Fibroblast of the aortic adventitia (primary cell): ENCODE measurements at places on chromosomes 1 and 21.
A peak's percentile ranks its signal among the peaks of the same experiment; 100 is the strongest.

- no peak for DNase-seq
These were observed 3.9 kb upstream of the KCNA2 start for GRCh38 chr1:110610084-110610483.

DNA sequence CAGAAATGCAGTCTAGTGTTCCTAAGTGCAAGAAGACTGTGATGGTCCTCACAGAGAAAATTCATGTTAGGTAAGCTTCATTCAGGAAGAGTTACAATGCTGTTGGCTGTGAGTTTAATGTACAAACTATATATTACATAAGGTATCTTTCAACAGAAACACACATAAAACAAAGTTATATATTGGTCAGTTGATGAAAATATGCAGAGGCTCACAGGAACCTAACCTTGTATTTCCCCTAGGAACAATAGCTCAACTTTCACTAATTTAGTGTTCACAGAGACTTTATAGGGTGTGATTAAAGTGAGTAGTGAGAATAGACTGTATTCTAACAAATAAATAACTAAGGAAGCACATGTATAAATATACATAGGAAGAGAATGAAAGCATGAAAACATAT, 676.9 kb upstream of the ADGRL4 start:
- DNase-seq, result no peak

DNA sequence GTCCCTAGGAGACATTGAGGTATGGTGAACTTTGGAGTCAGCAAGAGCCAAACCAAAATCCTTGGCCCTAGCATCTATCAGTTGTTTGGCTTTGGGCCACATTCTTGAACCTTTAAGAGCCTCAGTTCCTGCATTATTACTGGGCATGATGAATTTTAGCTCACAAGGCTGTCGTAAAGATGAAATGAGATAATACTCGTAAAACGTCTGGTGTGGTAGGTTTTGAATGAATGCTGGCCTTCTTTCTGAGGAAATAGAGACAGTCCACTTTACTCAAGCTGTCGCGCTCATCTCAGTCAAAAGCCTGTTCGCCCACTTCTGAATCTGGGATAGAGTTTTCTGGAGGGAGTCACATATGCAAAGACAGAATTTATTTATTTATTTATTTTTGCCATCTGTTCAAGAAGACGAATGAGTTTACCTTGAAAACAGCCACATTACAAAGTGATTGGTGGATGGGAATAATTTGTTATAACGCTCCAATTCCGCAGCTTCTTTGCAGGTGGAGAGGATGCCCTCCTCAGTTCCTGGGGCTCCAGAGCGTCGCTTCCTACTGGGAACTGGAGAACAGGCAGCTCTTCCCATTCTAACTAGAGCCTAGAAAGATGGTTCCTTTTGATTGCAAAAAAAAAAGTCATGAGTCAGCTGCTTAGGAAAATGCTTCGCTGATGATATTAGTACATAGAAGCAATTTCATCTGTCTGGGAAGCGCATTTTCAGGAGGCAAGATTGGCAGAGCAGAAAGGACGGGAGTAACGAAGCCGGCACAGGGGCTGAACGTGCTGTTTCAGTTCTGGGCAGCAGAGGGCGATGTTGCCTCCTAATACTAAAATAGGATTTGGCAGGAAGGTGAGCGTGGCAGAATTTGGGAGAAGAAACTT, 49.9 kb upstream of the CYP2J2 start:
- DNase-seq, result peak; percentile 76

- DNase-seq, result no peak
These were observed 50.8 kb upstream of the BOLA1 start for GRCh38 chr1:149848340-149849110.

GRCh38 chr21:46035809-46036695, 54.5 kb downstream of the COL6A1 start:
- DNase-seq, result no peak

GRCh38 chr1:201481761-201482493, 12.9 kb upstream of the PHLDA3 start:
- peak; percentile 79 for DNase-seq

DNA sequence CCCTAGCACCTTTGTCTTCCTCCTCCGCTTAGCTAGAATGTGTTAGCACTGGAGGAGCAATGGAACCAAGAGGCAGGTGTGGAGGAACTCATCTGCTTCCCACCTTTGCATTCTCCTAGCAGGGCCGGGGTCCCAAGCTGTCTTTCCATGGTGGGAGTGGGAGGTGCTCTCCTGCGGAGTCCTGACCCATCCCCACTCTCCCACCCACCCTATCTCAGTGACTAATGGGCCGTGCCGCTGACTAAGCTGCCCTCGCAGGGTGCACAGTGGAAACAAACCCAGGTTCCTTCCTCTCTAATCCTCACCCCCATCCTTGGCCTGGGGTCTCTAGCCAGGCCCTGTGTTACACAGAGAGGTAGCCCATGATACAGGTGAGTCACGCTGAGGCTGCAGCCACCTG, 177.5 kb downstream of the HIVEP3 start:
- DNase-seq, result no peak

- DNase-seq, result no peak
These were observed 266.2 kb upstream of the PLXNA2 start for GRCh38 chr1:208510192-208510952.

- DNase-seq, result no peak
These were observed 220.4 kb downstream of the PATJ start for GRCh38 chr1:61962631-61963030.

DNA sequence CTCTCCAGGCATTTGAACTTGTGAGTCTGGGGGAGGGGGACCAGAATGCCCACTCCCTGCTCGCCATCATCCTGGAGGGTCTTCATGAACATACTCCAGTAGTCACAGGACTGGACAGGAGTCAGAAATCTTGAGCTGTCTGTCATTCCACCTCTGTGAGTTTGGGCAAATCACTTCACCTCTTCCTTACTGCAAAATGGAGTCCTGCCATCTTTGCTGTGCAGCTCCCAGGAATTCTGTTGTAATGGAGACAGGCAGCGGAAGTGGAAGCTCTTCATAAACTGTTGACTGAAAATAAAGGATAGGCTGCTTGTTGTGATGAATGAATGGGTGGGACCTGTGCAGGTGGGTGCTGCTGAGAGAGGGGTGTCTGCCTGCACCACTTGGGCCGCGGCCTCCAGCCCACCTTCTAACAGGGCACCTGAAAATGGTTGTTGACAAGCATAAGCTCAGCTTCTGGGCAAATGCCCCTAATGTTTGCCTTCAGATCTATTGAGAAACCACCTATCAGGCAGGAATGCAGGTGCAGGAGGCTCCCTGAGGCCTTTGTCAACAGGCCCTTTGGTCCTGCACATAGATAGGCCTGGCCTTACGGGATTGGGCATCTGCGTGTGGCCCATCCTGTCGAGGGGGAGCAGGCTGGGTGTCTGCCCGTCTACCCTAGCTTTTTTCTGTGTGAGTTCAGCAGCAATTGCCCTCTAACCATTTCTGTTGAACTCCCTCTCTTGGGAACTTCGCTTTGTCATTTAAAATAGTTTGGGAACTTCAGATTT, 321.0 kb downstream of the RPS6KC1 start:
- no peak for DNase-seq

- DNase-seq, result no peak
These were observed 31.0 kb upstream of the ARID1A start for GRCh38 chr1:26664802-26665201.

DNA sequence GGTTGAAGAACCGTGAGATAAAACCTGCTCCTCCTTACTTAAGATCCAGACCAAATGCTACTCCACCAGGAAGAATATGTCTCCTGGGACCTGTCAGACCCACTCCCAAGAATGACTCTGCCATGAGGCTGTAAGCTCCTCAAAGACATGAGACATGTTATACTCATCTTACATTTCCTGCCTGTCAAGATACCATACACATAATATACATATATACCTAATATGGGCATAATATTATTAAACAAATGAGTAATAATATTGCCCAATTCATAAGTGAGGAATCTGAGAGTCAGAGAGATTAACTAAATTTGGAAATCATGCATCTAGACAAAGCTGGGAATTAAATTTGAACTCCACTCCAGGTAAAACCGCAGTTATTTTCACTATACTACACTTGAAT, 634.9 kb downstream of the LMO4 start:
- DNase-seq, result no peak

- DNase-seq, result no peak
These were observed 19.1 kb downstream of the PROX1 start for GRCh38 chr1:214006845-214007244.

DNA sequence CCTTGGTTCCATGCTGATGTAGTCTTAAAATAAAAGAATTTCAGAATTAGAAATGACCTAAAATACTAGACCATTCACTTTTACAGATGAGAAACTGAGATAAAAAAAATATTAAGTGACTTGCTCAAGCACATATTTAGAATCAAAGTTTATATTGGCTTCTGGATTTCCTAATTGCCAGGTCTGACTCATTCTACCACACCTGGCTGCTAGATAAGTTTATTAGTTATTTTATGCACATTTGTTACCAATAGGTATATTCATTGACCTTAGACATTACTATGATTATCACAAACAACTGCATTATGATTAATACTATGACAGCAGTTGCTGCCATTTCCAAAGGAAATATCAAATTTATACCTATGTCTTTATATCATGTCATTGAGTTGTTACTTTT, 497.5 kb downstream of the RWDD3 start:
- DNase-seq, result no peak

DNA sequence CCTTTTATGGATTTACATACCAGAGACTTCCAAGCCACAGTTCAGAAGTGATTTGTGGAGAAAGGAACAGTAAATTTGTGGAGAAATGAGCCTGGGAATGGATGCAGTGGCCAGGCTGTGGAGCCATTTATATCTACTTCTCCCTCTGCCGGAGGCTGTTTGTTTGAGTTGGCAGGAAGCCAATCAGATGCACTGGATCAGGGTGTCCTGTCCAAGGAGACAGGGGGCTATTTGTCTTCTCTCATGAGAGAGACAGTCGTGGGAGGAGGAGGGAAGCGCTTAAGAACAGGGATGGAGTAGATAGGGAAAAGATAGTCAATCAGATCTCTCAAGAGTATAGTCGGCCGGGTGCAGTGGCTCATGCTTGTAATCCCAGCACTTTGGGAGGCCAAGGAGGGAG, 2.8 kb upstream of the HAPLN2 start:
- DNase-seq, result peak; percentile 44

- peak; percentile 3 for DNase-seq
These were observed 272.5 kb downstream of the RRAGC start for GRCh38 chr1:38586993-38587646.

DNA sequence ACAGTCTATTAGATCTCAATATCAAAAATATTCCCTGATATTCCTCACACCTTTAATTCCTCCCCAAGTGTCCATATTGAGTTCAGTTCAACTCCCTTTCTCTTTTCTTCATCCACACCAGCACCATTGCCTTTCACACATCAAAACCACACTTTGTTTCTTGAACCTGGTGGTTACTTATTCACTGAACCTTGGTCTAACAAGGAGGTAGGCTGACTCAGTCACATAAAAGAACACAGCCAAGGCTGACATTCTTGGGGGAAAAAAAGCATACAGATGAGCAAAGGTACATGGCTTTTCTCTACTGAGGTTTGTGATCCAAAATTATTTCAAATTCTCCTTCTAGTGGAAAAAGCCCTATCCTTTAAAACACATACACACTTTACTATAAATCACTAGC, 131.7 kb upstream of the USH2A start:
- no peak for DNase-seq

GRCh38 chr1:211200311-211200710, 58.9 kb upstream of the RCOR3 start:
- no peak for DNase-seq

DNA sequence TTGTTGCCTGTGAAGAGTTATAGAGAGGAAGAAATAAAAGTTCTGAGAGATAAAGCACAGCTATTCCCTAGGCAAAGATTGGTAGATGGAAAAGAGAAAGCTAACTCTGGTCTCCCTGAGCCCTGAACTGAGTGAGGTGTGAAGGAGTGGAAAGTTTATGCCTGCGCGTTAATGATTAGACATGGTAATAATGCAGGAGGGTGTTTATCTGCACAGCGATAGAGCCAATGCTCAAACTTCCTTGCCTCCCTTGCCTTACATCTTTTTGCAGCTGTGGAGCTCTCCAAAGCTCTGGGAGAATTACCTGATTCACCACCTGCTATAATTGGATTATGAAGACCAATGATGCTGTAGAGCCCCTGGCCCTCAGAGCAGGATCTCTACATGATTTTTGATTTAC, 32.8 kb upstream of the CHRM3 start:
- DNase-seq, result no peak

- no peak for DNase-seq
These were observed 100.9 kb upstream of the MARK1 start for GRCh38 chr1:220426989-220427388.

GRCh38 chr1:21344098-21344749, 54.0 kb upstream of the ECE1 start:
- no peak for DNase-seq

DNA sequence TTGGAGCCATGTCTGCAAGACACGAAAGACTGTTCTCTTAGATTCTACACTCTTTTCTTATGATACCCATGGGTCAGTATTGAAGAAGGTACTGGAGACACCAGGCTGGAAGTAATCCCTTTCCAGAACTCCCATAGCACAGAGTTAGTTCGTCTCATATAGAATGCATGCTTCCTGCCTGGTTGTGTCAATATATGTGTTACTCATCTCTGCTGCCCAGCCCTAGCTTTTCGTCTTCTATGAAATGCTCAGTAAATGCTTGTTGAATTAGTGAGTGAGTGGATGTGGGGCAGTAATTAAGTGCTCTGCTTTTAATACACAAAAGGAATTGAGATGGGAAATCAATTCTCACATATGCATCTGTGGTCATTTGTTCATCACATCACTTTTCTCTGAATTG, 32.1 kb downstream of the ADCY10 start:
- peak; percentile 12 for DNase-seq

DNA sequence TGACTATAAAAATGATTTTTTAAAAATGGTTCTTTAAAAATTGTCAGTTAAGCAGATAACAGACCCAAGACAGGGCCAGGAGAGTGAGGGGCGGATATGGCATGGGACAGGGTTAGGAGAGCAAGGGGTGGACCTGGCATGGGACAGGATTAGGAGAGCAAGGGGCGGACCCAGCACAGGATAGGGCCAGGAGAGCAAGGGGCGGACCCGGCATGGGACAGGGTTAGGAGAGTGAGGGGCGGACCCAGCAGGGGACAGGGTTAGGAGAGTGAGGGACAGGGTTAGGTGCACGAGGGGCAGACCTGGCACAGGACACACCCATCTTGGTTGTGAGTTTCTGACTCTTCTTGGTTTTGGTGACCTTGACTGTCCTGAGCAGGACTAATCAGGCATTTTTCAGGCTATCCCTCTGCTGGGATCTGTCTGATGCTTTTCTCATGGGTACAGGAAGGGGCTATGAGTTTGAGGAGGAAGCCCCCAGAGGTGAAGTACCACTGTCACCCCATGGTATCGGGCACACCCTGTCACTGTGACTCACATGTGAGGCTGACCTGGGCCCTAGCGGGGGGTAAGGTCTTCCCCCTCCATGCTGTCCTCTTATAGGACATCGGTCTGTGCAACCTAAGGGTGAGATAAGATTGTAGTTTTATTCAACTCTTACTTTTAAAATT, 159.0 kb upstream of the COL6A1 start:
- no peak for DNase-seq

GRCh38 chr1:153697191-153698019, 18.9 kb downstream of the NPR1 start:
- DNase-seq, result peak; percentile 87

- no peak for DNase-seq
These were observed 437 bp downstream of the IFNLR1 start for GRCh38 chr1:24186711-24186992.

GRCh38 chr1:230026572-230026971, 40.5 kb upstream of the GALNT2 start:
- no peak for DNase-seq
